Upper lobe of left lung (tissue), 6 donors: ENCODE measurements at places on chromosomes 1 and 21. TPM values are rescaled to one million over a fixed set of nuclear protein-coding genes. Genes with fewer than 3 reads are reported as not detected.
A peak's percentile ranks its signal among the peaks of the same experiment; 100 is the strongest.

DNA sequence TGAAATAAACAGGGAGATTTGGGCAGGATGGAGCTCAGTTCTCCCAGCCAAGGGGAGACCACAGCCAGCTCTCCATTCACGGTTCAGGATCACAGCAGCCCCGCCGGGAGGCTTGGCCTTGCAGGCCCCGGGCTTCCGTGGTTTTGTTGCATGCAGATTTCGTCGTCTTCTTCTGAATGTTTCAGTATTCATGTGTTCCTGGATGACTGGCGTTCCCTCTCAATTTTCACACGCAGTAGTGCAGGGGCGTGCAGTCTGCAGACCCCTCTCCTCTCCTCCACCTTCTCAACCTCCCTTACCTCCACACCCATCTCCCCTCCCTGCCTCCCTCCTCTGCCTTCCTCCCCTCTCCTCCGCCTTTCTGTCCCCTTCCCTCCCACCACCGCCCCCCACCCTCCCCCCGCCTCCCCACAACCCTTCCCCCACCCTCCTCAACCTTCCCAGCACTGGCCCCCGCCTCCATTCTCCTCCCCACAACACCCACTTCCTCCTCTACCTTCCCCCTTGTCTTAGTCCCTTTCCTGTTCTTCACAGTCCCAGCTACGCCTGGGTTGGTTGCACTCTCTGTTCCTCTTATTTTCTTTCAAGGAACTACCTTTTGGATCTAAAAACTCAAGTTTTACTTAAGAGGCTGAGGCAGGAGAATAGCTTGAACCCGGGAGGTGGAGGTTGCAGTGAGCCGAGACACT lies 8.4 kb upstream of the SLC19A1 start:
- peak overlapping the region; percentile 85 for H3K27ac ChIP-seq
- no peaks in the 10 kb centered on the region for H3K27me3 ChIP-seq
- H3K4me3 ChIP-seq: no peak overlapping the region
- peak; percentile 69 for DNase-seq

- no peaks in the 10 kb centered on the region for H3K27me3 ChIP-seq
- no peaks in the 10 kb centered on the region for H3K36me3 ChIP-seq
- H3K27ac ChIP-seq: peak overlapping the region; percentile 65
Observed at GRCh38 chr1:10522322-10522860, 47.6 kb downstream of the PEX14 start.

GRCh38 chr1:109425391-109426280 lies 612 bp downstream of the PSMA5 start:
- peak overlapping the region; percentile 80 for H3K4me3 ChIP-seq
- DNase-seq: peak; percentile 76
- H3K4me1 ChIP-seq: peaks cover 35% of the 10 kb centered on the region
- H3K36me3 ChIP-seq: peaks cover 6% of the 10 kb centered on the region

DNA sequence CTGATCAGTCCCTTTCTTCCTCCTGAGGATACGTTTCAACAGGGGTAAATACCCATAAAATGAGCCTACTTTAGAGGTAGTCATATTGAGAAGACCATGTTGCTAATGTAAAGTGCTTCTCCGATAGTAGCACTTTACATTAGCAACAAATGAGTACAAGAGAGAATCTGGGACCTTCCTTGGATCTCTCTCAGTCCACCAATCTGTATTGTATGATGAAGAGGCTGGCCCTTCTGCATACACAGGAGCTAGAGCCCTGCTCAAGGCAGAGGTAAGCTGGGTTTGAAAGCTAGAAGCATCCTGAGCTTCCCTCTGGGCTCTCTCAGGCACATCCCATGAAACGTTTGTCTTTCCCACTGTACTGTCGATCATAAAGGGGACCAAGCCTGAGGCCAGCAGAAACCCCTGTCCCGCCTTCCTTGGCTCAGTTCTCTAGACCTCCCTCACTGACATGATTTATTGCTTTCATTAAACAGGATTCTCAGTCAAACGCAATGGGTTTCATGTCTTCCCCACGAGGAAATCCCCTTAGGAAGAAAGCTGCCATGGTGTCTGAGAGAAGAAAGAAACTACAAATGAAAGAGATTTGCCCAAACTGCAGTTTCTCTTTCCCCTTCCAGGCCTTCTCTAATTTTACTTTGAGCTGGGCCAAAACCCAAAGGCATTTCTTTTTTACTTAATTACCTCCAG lies 62.8 kb upstream of the BCAR3 start:
- no peak overlapping the region for H3K27ac ChIP-seq
- H3K4me1 ChIP-seq: peaks cover 4% of the 10 kb centered on the region
- no peak for DNase-seq
- H3K4me3 ChIP-seq: no peak overlapping the region

DNA sequence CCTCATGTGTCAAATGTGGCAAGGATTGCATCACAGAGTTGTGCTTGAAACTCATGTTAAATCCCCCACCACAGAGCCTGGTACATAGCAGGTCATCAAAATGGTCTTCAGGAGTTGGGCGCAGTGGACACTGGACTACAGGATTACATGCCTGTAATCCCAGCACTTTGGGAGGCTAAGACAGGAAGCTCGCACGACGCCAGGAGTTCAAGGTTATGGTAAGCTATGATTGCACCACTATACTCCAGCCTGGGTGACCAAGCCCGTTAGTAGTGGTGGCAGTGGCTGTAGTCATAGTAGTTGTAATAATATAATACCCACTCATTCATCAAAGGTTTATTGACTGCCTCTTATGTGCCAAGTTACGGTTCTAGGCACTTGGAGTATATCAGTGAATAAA lies 123.4 kb upstream of the IRF2BP2 start:
- no peaks in the 10 kb centered on the region for H3K36me3 ChIP-seq
- no peak overlapping the region for H3K4me3 ChIP-seq

DNA sequence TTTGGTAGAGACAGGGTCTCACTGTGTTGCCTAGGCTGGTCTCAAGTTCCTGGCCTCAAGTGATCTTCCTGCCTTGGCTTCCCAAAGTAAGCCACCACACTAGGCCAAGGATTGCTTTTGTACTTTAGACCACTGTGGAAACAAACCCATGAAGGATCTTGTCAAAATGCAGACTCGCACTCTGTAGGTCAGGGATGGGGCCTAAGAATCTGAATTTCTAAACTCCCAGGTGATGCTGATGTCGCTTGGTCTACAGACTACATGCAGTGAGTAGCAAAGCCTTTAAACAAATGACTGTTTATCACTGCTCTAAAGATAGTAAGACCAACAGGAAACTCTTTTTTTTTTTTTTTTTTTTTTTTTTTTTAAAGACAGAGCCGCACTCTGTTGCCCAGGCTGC lies 54.1 kb upstream of the MUTYH start:
- DNase-seq: no peak
- no peak overlapping the region for H3K4me3 ChIP-seq
- no peaks in the 10 kb centered on the region for H3K27me3 ChIP-seq
- H3K27ac ChIP-seq: peak overlapping the region; percentile 82
- H3K4me1 ChIP-seq: peaks cover 14% of the 10 kb centered on the region

GRCh38 chr1:62325081-62325480 lies 5.8 kb upstream of the KANK4 start:
- no peaks in the 10 kb centered on the region for H3K27me3 ChIP-seq
- H3K27ac ChIP-seq: no peak overlapping the region
- H3K4me1 ChIP-seq: no peaks in the 10 kb centered on the region
- DNase-seq: no peak

GRCh38 chr1:243980071-243980470 lies 71.0 kb upstream of the ZBTB18 start:
- DNase-seq: no peak
- H3K27me3 ChIP-seq: no peaks in the 10 kb centered on the region

DNA sequence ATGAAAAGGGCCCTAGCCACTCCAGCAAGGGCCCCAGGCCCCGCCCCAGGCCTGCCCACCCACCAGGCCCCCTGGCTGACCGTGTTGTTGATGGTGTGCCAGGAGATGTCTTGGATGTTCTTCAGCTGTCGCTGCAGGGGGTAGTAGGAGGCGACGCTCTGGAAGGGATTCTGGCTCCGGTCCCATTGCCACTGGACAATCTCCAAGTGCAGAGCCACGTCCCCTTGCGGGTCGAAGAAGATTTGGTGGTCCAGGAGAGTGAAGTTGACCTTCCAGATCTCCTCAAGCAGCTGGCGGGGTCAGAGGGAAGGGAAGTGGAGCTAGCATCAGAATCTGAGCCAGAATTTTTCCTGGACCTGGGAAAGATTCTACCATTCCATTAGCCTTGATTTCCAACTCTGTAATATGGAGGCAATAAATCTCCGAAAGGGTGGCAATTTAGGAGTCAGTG lies 10.2 kb downstream of the TAS1R2 start:
- no peak for DNase-seq
- H3K27ac ChIP-seq: no peak overlapping the region
- no peaks in the 10 kb centered on the region for H3K27me3 ChIP-seq
- no peak overlapping the region for H3K4me3 ChIP-seq

GRCh38 chr1:200437556-200438203 lies 27.8 kb upstream of the ZNF281 start:
- no peak overlapping the region for H3K4me3 ChIP-seq
- H3K27me3 ChIP-seq: no peaks in the 10 kb centered on the region
- no peak overlapping the region for H3K27ac ChIP-seq
- H3K36me3 ChIP-seq: no peaks in the 10 kb centered on the region

- no peak overlapping the region for H3K27ac ChIP-seq
- no peaks in the 10 kb centered on the region for H3K36me3 ChIP-seq
- H3K27me3 ChIP-seq: no peaks in the 10 kb centered on the region
- no peak for DNase-seq
- H3K4me1 ChIP-seq: no peaks in the 10 kb centered on the region
Observed at GRCh38 chr1:192986110-192986747, 72.9 kb downstream of the UCHL5 start.

GRCh38 chr1:199688133-199688676 lies 339.3 kb upstream of the NR5A2 start:
- no peaks in the 10 kb centered on the region for H3K4me1 ChIP-seq
- no peak overlapping the region for H3K27ac ChIP-seq
- H3K4me3 ChIP-seq: no peak overlapping the region
- H3K36me3 ChIP-seq: no peaks in the 10 kb centered on the region
- H3K27me3 ChIP-seq: no peaks in the 10 kb centered on the region

- H3K4me1 ChIP-seq: peaks cover 7% of the 10 kb centered on the region
- no peak overlapping the region for H3K4me3 ChIP-seq
- no peak for DNase-seq
- no peak overlapping the region for H3K27ac ChIP-seq
- no peaks in the 10 kb centered on the region for H3K36me3 ChIP-seq
Observed at GRCh38 chr1:165544996-165545395, 1.2 kb downstream of the LRRC52 start.

- peak overlapping the region; percentile 73 for H3K27ac ChIP-seq
- no peaks in the 10 kb centered on the region for H3K27me3 ChIP-seq
- no peak overlapping the region for H3K4me3 ChIP-seq
- H3K36me3 ChIP-seq: no peaks in the 10 kb centered on the region
- DNase-seq: no peak
Observed at GRCh38 chr1:59294423-59294822, 2.5 kb upstream of the FGGY start.

- H3K27me3 ChIP-seq: no peaks in the 10 kb centered on the region
- peaks cover 31% of the 10 kb centered on the region for H3K4me1 ChIP-seq
- H3K4me3 ChIP-seq: no peak overlapping the region
- no peak overlapping the region for H3K27ac ChIP-seq
- H3K36me3 ChIP-seq: no peaks in the 10 kb centered on the region
Observed at GRCh38 chr21:34970167-34970500, 79.0 kb downstream of the RUNX1 start.

- H3K27me3 ChIP-seq: no peaks in the 10 kb centered on the region
- no peak for DNase-seq
- H3K36me3 ChIP-seq: no peaks in the 10 kb centered on the region
- no peak overlapping the region for H3K4me3 ChIP-seq
- H3K27ac ChIP-seq: no peak overlapping the region
- no peaks in the 10 kb centered on the region for H3K4me1 ChIP-seq
Observed at GRCh38 chr1:72946903-72947499, 664.7 kb upstream of the NEGR1 start.

DNA sequence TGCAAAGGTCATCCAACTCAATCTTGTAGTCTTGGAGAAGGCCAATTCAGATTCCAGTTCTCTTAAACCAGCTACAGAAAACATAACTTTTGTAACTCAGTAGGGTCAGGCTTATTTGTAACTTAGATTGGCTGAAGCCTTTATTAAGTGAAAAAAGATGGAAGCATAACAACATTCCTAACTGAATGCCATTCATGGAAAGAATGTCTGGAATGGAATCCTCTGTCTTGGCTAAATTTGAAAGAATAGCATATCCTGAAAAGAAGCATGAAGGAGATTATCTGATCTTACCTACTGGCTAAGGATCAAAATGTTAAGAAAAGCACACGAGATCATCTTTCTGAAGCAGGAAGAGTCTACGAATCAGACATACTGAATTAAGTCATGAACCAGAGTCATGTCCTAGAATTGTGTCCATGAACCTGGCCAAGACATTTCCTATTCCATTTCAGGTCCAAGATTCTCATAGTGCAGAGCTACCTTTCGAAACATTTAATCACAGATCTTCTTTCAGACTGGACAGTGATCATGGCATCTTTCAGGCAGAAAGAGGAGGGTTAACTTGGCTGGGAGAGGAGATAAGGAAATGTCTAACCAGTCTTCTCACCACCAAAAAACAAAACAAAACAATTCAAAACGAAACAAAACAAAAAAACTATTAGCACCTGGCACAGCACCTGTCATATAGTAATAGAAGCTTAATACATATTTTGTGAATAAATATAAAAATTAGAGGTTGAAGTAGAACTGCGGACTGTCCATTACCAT lies 75.6 kb downstream of the XCL2 start:
- peaks cover 11% of the 10 kb centered on the region for H3K4me1 ChIP-seq
- no peaks in the 10 kb centered on the region for H3K27me3 ChIP-seq
- DNase-seq: no peak
- no peak overlapping the region for H3K27ac ChIP-seq

DNA sequence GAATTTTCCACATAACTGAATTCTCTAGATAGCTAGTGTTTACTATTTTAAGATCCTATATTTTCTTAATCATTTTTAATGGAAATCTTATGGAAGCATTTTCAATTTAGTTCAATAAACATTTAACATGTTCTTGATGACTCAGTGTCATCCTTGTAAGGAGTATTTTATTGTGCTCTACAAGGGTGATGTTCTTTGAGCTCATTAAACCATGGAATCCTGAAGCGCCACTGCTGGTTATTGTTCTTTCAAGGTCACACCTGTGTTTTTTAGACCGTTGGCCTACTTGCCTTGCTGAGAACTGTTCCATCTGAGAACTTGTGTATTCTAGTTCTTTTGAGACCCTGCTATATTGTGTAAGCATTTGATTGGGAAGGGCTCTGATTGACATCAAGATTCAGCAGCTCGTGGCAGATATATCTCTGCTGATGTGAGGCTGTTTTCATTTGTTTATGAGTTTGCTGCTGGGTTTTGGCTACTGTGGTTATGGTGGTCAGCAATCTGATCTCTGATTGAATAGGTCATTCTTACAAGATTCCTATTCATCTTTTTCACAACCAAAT lies 132.0 kb downstream of the GIPC2 start:
- no peaks in the 10 kb centered on the region for H3K27me3 ChIP-seq
- H3K36me3 ChIP-seq: no peaks in the 10 kb centered on the region
- no peak for DNase-seq
- no peak overlapping the region for H3K27ac ChIP-seq
- H3K4me3 ChIP-seq: no peak overlapping the region

GRCh38 chr21:27480841-27481261 lies 514.0 kb upstream of the ADAMTS5 start:
- no peaks in the 10 kb centered on the region for H3K4me1 ChIP-seq
- DNase-seq: peak; percentile 22
- no peak overlapping the region for H3K4me3 ChIP-seq
- H3K27ac ChIP-seq: no peak overlapping the region
- no peaks in the 10 kb centered on the region for H3K36me3 ChIP-seq
- H3K27me3 ChIP-seq: no peaks in the 10 kb centered on the region

Gene GFI1
- total RNA-seq: 3.1 TPM

Gene B3GALT6
- total RNA-seq: 21.0 TPM

Gene OR6P1
- not detected for total RNA-seq

Gene CENPS
- 14.4 TPM for total RNA-seq

Gene COL16A1
- 15.2 TPM for total RNA-seq

Gene SARS1
- 135 TPM for total RNA-seq
